ENCODE measurements at places on chromosomes 4 and X.

GRCh38 chr4:77437079-77437478, 168.5 kb upstream of the CXCL13 start:
- no peak for DNase-seq

DNA sequence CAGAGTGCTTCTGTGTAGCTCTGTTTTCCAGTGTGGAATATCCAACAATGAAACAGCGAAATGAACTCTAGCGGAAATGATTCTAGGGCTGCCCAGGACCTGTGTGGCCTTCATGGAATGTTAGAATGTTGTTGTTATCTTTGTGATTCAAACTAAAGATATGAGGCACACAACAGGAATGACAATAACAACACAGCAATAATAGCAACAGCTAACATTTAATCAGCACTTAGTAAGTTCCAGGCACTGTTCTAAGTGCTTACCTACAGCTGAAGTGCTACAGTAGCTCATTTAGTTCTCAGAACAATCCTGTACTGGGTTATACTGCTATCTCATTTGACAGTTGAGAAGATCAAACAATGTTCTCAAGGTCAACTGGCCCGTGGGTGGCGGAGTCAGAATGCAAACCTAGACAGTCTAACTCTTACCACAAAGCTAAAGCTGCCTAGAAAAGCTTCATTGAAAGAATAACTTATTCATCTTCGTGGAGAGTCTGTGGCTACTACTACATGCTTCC, 63.7 kb downstream of the MAML3 start:
- DNase-seq: no peak

DNA sequence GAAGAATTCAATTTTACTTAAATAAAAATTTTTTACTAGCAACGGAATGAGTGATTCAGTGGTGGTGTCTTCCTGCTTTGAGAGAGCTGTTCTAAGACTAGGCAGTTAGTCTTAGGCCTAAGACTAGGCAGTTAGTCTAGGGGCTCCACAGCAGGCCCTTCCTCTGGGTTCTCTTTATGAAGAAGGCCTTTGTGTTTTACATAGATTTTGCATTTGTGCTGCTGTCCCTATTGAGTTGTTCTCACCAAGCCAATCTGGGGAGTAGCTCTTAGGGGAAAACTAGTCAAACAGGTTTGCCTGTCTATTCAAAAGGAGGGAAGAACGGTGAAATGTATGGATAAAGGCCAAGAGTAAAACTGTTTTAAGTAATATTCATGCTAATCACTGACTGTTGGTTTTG, 7.6 kb downstream of the UGT8 start:
- no peak for DNase-seq

DNA sequence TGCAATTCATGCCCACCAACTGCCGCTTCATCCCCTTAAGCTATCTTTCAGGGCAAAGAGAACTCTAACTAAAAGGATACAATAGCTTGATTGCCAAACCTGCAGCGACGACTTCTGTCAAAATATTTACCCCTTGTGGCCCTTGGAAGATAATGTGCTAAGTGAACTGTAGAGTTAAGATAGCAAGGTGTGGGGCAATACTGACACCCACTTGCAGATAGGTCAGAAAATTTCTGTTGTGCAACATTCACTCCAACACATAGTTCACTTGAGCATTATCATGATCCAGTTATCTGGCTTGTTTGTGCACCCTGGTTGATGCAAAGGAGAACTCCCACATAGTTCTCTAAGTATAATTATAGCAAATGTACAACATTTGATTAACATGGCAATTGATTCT, 55.6 kb downstream of the RHOXF2B start:
- no peak for DNase-seq

- DNase-seq: no peak
Observed at GRCh38 chr4:169270810-169271691, at the start of gene SH3RF1. TSS of gene SH3RF1 (minus strand) at chr4:169270956. CDS start at chr4:169269212, 1,744 bp downstream.

- DNase-seq: no peak
Observed at GRCh38 chr4:11698846-11699590, 270.3 kb upstream of the HS3ST1 start.
